ENCODE measurements at places on chromosomes 7 and 10.

- no peak for DNase-seq
Observed at GRCh38 chr10:6171881-6172695, 30.6 kb upstream of the PFKFB3 start.

DNA sequence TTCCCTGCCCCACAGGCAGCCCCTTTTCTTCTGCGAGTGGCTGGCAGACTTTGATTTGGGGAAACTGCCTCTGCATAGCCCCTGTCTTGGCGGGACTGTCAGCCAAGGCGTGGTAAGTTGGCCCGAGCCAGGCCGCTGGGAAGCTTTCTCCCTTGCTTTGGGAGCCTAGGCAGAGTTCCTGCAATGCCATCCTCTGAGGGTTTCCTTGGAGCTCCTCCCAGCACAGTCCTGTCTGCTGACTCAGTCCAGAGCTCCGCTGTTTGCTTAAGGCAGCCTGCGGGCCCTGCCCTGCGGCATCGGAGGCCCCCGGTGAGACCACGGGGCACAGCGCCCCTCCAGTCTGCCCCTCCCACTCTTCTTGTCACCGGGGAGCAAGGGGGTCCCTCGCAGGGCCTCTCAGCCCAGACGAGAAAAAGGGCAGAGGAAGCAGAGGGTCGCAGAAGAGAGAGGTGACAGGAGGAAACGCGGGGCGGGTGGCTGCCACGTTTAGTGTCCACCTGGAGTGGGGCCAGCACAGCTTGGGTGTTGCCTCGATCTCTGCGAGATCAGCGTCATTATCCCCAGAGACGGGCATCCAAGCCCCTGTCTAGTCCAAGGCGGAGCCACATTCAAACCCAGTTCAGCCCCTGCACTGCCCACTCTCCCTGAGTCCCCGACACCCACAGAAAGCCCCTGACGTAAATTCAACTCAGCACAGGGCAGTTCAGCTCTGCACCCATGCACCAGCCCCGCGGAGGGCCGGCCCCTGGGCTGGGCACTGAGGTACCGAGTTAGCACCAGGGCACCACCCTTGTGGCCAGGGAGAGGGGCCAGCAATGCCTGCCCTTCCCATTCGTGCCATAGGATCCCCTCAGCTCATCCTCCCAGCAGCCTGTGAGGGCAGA, 59.0 kb upstream of the CHST15 start:
- DNase-seq = no peak

GRCh38 chr10:72355214-72355555, 466 bp upstream of the DNAJB12 start:
- no peak for DNase-seq

DNA sequence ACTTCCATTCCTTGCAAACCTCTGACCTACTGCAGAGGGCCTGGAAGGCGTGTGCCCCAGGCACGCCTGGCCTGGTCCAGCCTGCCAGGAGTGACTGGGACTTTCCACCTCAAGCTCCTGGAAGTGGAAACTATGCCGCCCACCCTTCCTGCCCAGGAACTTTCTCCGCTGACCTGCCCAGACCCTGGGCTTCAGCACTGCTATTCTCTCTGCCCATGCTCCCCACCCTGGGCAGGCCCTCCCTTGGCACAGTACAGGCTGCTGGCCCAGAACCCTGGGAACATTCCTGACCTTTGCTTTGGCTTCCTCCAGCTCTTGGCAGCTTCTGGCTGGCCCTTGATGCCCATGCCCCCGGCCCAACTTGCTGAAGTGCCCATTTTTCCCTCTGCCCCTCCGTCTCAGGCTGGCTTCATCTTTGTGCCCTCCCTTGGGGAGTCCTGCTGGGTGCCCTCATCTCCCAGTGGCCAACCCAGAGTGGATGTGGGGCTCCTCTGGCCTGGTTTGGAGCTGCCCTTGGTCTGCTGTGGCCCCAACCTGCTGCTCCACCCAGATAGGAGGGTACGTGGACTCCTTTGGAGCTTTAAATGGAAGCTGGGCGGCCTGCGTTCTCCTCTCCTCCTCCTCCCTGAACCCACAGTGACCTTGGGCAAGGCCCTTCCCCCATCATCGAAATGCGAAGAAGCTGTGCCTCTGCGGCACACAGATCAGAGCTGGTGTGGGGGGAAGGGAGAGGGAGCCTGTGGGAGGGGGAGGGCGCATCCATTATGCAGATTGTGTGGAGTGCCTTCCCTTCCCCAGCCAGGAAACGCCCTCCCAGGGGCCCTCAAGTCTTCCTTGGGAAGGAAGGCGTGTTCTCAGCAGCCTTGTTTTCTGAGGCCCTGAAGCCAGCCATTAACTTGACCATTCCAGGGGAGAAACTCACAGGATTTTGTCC, 3.4 kb downstream of the MMRN2 start:
- DNase-seq = no peak

DNA sequence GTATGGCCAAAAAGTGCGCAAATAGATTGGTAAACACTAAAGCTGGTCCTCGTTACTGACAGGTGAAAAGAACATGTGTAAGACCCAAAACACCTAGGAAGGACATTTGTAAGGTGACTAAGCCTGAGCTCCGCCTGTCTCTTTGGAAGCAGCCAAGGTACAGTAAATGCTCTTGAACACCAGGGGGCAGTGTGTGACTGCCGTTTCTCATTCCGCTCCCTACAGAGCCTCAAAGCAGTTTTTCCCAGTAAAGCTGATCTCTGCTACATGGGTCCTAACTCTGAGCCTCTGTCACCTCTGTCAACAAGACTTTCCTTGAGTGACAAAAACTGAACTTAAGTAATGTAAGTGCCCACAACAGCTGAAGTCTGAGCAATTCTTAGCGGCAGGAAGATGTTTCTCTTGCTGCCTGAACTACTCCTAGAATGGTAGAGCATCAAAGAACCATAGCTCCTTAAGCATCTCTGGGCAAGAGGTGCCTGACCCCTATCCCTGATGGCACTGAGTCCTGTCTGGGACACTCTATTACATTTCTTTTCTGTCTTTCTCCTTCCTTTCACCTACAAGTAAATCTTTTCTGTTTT, 238.0 kb upstream of the INHBA start:
- DNase-seq = peak; percentile 60

- no peak for DNase-seq
Observed at GRCh38 chr7:113880559-113880958, 38.2 kb downstream of the PPP1R3A start.

DNA sequence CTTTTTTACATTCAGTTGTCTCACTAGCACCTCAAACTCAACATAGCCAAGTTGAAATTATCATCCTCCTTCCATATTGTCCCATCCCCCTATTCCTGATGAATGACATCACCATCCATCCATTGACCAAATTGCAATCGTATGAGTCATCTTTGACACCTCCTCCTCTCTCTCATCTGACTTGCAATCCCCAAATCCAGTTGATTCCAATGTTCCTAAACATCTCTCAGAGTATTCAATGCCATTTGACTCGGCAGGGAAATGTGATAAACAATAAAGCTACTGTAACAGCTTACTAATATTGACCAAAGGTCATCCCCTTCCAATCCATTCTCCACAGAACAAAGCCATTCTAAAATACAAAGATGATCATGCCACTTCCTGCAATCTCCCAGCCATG, 1047.8 kb downstream of the NRG3 start:
- DNase-seq = no peak

- no peak for DNase-seq
Observed at GRCh38 chr7:127895814-127896280, 135.4 kb downstream of the LRRC4 start.

- DNase-seq = no peak
Observed at GRCh38 chr7:131586759-131587158, 30.3 kb upstream of the PODXL start.

DNA sequence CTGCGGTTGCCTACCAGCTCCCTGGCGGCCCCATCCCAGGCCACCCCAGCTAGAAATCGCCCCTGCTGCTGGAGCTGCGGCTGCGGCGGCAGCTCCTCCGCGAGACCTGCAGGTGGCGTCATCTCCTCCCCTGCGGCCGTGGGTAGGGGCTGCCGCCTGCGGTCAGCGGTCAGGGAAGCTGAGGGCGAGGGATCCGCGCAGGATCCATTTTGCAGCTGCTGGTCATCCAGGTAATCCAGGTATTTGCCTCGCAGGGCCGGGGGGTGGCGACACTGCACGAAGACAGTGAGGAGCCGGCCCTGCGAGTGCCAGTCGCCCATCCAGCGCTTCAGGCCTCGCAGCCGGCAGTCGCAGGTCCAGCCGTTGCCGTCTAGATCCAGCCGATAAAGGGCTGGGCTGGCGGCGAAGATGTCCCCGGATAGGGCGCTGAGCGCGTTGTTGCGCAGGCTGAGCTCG, 1.5 kb downstream of the TRIL start:
- peak; percentile 26 for DNase-seq

All from NCI-H1105 treated with DMSO at 0.1 percent for 48 hours (cell line).